Myocyte (in vitro differentiated cells): ENCODE measurements at places on chromosomes 12 and 14.

GRCh38 chr14:102080183-102081080, 6.4 kb downstream of the HSP90AA1 start:
- no peak for DNase-seq

GRCh38 chr12:128940974-128941373, 87.7 kb downstream of the GLT1D1 start:
- no peak for DNase-seq

GRCh38 chr14:105167303-105168092, 1.1 kb downstream of the JAG2 start:
- DNase-seq = peak; percentile 47

GRCh38 chr12:124078800-124079199, 105.8 kb downstream of the ZNF664 start:
- no peak for DNase-seq

GRCh38 chr12:49026101-49026500, 7.5 kb upstream of the PRKAG1 start:
- DNase-seq = no peak

DNA sequence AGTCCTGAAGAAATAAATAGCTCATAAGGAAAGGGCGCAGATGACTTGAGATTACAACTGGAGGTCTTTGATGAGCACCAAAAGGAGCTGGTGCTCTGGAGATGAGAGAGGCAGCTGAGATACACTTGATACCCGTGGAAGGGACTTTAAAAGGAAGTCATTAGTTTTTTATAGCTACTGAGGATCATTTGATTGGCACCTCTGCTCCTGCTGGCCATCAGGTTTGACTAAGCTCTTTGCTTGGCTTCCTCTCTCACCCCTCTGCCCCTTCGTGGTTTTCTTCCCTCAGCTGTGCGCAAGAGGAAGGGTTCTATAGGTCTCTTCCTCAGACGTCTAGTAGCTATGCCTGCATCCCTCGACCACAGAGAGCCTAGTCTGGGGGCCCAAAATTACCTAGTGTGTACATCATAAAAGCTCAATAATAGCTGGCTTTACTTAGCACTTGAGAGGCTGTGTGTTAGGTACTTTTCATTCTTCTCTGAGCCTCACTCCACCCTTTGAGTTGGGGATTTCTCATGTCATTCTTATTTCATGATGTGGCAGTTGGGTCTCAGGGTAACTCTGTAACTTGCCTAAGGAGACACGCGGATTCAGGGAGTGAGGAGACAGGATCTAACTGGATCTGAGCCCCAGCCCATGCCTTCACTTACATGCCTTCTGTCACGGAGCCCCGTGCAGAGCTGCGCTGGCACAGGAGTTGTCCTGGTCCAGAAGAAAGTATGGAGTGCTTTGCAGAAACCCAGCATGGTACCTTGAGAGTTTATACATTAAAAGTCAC, 68.4 kb upstream of the ASPG start:
- DNase-seq = peak; percentile 87

GRCh38 chr12:53383258-53383657, 3.3 kb downstream of the SP1 start:
- no peak for DNase-seq

DNA sequence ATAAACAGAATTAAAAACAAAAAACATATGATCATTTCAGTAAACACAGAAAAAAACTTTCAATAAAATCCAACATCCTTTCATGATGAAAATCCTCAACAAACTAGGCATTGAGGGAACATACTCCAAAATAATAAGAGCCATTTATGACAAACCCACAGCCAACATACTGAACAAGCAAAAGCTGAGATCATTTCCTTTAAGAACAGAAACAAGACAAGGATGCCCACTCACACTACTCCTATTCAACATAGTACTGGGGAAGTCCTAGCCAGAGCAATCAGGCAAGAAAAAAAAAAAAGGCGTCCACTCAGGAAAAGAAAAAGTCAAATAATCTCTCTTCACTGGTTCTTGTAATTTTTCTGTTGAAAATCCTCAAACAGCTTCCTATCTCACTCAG, 30.1 kb downstream of the MRPL42 start:
- no peak for DNase-seq
